HuH-7 (cell line): ENCODE measurements at places on chromosomes 6 and 20.

GRCh38 chr20:41398408-41398807, 31.8 kb upstream of the EMILIN3 start:
- DNase-seq = no peak

DNA sequence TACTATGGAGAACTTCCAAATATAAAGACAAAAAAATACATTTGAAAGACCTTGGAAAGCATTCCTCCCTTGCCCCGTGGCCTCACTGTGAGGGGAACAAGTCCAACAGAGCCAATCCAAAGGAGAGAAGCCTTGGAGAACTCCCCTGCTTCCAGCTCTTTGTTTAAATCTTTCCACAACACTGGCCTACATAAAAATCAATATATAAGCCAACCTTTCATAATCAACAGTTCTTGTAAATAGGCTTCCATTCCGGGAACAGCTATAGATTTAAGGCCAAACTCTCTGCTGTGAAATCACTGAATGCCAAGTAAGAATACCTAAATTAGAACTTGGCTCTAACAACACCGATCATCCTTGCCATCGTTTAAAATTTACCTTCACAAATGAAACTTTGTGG, 242.1 kb downstream of the HACE1 start:
- DNase-seq = no peak

- no peak for DNase-seq
These were observed 1.5 kb upstream of the NINL start for GRCh38 chr20:25586877-25587276.

- DNase-seq = no peak
These were observed 72.2 kb downstream of the PLCB4 start for GRCh38 chr20:9141070-9141469.

GRCh38 chr6:113796038-113796437, 61.1 kb upstream of the MARCKS start:
- no peak for DNase-seq

GRCh38 chr6:74065705-74066104, 369.7 kb downstream of the CD109 start:
- DNase-seq = no peak

DNA sequence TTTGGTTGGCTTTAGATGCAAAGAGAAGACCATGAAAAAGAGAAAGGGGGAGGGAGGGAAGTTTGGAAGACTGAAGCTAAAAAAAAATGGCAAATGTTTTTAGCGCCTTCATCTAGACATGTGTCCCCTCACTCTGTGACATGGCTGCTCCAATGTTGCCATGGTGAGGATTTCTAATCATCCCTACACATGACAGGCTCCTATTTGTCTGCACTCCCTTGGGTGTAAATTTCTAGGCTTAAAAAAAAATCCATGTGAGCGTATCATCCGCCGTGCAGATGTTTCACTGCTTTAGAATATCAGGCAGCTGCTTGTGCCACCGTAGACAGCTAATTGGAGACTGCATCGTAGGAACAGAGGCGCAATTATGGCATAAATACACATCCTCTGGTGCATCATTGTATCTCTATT, 761.1 kb upstream of the MMS22L start:
- no peak for DNase-seq

DNA sequence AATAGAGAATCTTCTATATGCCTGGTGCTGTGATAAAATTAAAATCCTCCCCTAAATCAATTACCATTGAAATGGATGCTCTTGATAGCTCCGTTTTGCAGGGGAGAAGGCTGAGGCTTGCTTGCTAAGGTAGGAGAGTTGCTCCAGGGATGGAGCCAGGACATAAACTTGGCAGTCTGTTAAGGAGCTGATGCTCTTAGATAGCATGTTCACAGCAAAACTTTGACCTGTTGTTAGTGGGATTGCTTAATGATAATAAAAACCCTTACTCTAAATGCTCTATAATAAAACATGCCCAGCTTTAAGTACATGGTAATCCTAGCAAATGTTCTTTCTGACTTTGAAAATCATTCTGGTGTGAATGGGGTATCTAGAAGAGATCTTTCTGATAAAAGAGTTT, 228.4 kb upstream of the JAG1 start:
- no peak for DNase-seq

GRCh38 chr20:4946986-4947385, 54.3 kb downstream of the SLC23A2 start:
- no peak for DNase-seq

GRCh38 chr6:71888756-71889340, 2.5 kb downstream of the RIMS1 start:
- DNase-seq = no peak

- no peak for DNase-seq
These were observed 9.2 kb upstream of the DSP start for GRCh38 chr6:7532232-7532631.
